ENCODE measurements at places on chromosomes 6 and 20. TPM values are rescaled to one million over a fixed set of nuclear protein-coding genes. Genes with fewer than 3 reads are reported as not detected.

DNA sequence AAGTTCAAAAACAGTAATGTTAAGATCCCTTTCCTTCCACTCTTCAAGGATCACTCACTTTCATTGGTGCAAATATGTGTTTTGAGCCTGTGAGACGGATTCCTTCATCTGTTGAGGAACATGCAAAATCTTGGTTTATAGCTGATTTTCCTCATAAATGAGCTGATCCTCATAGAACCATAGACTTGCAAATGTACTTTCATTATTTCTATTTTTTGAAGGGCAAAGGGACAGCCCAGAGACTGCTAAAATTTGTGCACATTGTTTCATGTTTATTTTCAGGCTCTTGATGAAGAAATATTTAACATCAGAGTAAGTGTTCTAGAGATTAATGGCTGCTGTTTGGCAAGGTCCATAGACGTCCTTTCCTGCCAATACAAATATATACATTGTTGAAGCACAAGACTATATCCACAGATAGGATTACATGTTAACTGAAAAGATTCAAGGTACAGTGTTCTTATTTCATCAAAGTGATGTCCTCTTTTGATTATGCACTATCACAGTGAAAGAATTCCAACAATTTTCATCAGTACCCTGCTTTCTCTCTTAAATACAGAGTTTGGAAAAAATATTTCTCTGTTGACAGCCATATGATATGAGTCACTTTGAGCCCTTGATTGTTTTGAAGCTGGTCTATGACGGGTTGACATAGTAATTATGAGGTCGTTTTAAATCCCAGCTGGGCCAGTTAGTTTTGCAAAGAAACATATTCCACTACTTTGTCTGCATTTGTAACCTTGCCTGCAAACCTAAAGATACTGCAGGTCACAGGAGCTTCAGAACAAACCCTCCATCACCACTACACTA is 95.7 kb downstream of the FILIP1 start:
- no peak for DNase-seq

DNA sequence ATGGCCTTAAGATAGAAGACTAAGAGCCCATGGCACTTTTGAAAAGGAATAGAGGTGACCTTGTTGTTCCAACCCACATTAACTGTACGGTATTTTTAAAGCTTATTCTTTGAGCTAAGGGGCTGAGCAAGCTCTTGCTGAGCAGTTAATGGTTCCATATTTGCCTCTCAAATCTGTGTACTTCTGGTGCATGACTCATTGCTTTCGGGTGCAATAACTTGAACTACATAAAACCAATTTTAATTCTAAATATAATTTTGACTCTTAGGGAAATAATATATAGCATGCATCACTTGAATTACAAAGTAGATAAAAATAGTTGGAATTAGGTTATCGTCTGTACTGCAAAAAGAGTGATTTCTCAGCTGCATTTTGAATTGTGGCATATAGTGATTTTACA is 348.1 kb upstream of the CITED2 start:
- no peak for DNase-seq

GRCh38 chr6:84731401-84731800 is 33.0 kb downstream of the TBX18 start:
- no peak for DNase-seq

DNA sequence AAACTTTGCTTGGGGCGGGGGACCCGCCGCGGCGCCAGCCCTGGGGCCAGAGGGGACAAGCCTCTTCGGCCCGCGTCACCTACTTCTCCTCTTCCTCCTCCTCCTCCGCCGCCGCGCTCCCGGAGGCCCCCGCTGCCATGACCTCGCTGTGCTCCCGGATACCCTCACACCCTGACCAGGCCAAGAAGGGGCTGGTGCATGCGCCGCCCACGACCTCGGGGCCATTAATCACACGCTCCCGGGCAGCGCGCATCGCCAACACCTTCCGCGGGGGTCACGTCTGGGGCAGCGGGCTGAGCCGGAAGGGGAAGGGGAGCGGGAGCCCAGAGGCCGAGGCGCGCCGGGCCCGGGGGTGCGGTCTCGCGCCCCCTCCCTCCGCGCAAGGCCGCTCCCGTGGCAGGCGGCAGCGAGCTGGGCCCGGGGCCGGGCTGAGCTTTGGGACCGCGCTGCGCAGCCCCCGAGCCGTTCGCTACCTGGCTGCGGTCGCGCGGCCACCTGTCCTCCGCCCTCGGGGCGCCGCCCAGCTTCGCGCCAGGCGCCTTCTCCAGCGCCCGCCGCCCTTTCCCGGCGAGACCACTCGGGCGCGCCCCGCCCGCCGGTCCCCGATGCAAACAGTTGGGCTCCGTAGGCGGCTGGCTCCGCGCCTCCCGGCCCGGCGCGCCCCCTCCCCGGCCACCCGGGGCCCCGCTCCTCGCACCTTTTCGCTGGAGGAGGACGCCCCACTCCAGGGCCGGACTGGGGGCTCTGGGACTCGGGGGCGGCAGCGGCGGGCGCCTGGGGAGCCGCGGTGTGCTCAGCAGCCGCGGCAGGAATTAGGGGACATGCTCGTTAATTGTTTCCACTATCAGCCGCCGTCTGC is 575 bp upstream of the CNR1 start:
- DNase-seq = no peak

DNA sequence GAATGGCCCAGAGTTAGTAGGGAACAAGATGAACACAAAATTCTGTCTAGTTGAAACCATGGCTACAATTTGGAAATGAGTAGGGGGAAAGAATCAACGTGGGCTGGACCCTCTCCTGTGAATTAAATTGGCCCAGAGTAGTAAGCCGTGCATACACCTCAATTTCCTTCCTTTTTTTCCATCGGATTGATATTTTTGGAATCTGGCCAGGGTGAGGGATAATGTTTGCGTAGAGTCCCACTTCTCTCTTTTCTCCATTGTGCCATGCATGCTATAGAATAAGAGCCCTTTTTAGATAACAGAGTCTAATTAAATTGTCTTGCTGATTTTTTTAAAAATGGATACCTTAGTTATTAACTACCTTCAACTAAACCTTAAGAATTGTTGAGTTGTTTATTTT is 35.2 kb downstream of the XRN2 start:
- no peak for DNase-seq

- peak; percentile 11 for DNase-seq
Measured at GRCh38 chr6:152981989-152982903, 595 bp downstream of the FBXO5 start.

GRCh38 chr20:17636523-17637412 is 45.3 kb downstream of the RRBP1 start:
- no peak for DNase-seq

GRCh38 chr20:38129893-38130609 is 35.0 kb downstream of the TGM2 start:
- DNase-seq = no peak

DNA sequence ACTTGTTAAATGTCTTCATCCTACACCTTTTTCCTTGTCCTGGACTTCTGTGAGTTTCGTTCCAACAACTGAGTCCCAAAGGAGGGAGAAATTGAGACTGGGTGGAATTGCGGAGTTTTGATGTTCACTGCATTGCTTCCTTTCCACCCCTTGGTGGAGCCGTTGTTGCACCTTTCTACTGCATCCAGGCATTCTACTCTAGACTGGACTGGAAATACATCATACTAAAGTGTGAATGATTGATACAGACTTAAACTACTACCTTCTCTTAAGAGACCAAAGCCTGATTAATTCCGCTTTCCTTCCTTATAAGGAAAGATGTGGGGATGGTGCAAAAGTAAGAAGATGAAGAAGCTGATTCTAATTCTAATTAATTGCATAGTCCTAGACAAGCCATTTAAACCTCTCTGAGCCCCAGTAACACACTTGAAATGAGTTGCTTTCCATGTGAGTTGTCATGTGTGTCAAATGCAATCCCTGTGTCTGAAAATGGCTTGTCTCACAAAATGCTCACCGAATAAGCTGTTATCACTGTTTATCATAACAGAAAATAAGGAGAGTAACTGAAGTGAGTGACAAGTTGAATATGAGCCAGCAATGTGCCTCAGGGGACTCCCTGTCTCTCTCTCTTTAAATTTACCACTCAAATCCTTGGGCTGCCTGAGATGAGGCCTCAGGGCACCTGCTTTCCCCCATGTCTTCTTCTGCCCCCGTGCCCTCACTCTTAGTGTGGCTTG is 338.3 kb upstream of the CHD6 start:
- peak; percentile 63 for DNase-seq

- no peak for DNase-seq
Measured at GRCh38 chr6:104625536-104625935, 234.2 kb downstream of the HACE1 start.

GRCh38 chr6:155915651-155916050 is 460.0 kb upstream of the NOX3 start:
- no peak for DNase-seq

DNA sequence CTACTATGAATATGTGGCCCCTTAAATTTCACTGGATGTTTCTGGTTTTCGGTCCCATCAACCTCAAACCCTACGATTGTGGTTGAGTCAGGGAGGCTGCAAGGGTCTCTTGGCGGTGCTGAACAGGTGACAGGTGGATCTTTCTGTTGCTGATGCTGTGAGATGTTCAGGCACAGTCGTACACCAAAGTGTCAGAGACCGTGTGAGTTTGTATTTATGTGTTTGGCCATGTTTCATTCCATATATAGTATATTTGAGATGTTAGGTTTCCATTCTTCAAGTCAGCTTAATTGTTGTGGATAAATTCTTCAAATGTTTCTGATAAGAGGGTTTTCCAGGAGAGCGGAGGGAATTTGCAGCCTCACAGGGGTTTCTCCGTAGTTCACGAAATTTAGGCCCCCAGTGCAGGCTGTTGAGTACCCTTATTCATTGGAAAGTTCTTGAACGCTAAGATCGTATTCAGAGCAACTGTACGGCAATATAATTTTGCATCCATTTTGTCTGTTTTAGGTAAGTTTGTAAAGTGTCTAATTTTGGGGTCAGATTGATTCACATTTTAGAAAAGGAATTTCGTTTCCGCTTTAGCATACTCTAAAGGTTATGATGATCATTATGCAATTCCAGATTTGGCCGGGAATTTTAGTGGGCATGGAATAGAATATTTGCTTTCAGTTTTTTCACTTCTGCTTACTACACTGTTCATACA is 1.2 kb downstream of the TAB2 start:
- DNase-seq = no peak

DNA sequence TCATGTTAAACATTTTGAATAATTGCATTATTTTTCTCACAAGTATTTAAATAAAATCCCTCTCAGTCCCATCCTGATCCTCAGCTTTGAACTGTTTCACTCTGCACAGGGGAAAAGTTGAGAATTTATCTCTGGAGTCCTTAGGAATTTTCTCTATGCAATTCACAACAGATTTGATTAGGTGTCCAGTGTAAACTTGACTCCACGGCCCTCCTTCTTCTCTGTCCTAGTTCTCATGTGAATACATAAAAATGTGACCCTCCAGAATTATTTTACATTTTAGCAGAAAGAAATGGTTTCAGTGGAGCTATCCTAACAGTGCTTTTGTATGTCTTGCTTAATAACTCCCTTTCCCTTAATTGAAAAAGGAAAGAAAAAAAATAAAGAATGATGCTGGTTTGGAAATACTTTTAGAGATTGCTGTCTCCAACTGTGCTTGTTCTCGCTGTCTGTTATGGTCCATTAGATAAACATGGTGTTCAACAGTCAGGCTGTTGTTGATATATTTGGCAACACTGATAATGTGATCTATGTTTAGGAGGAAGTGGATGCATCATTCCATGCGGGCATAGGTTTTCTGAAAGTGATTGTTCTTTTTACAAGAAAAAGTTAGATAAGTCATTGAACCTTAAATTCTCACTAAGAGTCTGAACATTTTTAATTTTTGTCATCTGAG is 599.4 kb upstream of the CITED2 start:
- DNase-seq = peak; percentile 92

- DNase-seq = no peak
Measured at GRCh38 chr6:97850458-97851212, 567.6 kb upstream of the MMS22L start.

GRCh38 chr6:162568266-162568665 is 159.3 kb downstream of the PRKN start:
- DNase-seq = no peak

GRCh38 chr6:162899148-162899547 is 171.4 kb downstream of the PACRG start:
- DNase-seq = no peak

DNA sequence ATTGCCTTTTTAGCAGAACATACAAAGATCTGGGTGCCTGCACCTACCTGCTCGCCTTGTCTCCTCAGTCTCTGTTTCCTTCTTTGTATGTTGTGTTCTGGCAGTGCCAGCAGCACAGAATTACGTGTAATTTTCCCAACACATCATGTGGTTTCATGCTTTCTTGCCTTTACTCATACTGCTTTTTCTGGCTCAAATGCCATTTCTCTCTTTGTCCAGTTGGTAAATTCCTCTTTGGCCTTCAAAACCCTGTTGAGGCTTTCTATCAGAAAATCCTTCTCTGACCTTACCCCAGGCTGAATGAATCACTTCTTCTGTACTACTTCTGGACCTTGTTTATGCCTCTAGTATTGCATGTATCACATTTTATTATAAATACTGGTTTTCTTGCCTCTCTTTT is 31.8 kb downstream of the L3MBTL3 start:
- DNase-seq = no peak

DNA sequence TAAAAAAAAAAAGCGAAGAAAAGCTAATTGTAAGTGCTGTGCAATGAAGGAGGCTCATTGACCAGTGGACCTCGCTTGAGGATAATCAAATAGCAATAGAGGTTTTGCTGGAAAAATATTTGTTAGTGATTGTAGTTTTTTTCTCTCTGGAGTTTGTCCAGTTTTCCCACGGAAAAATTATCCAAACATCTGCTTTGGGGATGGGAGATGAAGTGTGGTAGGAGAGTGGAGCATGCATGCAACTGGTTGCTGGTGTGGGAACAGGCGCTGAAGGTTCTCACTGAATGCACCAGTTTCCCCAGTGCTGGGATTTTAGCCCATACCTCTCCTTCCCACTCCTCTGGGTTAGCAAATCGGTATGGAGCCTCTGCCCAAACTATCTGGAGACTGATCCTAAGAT is 281.7 kb upstream of the TAB2 start:
- no peak for DNase-seq

DNA sequence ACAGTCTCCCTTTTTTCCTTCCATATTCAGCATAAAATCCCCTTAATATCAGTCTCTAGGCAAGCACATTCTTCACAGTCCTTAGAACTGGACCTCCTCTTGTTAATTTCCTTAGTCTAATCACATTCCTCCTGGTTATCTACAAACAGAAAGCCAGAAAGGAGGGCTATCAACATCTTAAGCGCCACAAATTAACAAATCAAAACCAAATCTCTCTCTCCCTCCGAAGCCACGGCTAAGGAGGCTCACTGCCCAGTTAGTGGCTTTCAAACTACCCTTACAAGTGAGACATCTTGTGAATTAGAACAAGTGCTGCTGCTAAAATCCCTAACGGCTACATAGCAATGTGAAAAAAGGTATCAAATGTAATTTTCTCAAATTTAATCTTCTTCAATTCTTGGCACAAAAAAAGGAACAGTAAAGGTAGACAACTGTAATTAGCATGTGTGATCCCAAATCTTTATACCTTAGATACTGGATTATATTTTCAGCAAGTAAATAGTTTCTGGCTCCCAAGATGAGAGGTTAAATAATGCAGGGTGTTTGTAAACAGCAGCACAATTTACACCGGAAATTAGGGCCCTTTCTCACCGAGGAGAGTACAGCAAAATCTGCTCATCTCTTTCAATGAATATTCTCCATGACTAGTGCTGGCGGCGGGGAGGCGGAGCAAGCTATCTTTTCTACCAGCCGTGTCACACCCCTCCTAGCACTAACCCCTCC is 1.4 kb upstream of the TRIM39 start:
- peak; percentile 65 for DNase-seq

The ZFAND3 gene
- total RNA-seq = 14.6 TPM

The UBE3D gene
- 6.7 TPM for total RNA-seq

The LTB gene
- total RNA-seq = not detected

The UFL1 gene
- total RNA-seq = 22.6 TPM

The DEF6 gene
- total RNA-seq = 0.71 TPM

The C20orf96 gene
- total RNA-seq = 1.6 TPM

The ZBTB22 gene
- 9.2 TPM for total RNA-seq

The MUCL3 gene
- not detected for total RNA-seq

The CLPSL1 gene
- total RNA-seq = not detected
